ENCODE measurements at places on chromosomes 16 and 17.

- DNase-seq = no peak
These were observed 23.0 kb downstream of the C17orf100 start for GRCh38 chr17:6674586-6674985.

DNA sequence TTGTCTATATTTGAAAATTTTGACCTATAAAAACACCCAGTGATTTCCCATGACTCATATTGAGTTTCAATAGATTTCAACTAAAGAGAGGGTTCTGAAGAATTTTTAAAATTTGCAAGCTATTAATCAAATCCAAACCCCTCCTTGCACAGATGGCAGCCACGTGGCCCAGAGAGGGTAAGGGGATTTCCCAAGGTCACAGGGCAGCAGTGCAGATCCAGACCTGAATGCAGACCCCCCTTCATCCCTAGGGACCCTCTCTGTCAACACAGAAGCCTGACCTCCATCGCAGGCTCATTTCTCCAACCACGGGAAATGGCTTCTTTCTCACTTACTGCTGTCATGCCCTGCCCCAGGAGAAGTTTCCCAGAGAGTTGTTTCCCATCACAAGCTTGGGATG, 24.7 kb upstream of the CES5A start:
- no peak for DNase-seq

DNA sequence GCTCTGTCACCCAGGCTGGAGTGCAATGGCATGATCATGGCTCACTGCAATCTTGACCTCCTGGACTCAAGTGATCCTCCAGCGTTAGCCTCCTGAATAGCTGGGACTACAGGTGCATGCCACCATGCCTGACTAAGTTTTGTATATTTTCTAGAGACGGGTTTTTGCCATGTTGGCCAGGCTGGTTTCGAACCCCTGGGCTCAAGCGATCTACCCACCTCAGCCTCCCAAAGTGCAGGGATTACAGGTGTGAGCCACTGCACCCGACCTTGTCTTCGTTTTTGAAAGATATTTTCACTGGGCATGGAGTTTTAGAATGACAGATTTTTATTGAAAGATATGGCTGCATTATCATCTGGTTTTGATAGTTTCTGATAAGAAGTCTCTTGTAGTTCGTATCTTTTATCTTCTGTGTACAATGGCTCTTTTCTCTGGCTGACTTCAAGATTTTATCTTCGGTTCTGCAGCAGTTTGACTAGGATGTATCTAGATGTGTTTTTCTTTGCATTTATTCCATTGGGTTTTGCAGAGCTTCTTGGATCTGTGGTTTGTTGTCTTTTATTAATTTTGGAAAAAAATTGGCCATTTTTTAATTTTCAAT, 14.6 kb downstream of the ADGRG5 start:
- no peak for DNase-seq

DNA sequence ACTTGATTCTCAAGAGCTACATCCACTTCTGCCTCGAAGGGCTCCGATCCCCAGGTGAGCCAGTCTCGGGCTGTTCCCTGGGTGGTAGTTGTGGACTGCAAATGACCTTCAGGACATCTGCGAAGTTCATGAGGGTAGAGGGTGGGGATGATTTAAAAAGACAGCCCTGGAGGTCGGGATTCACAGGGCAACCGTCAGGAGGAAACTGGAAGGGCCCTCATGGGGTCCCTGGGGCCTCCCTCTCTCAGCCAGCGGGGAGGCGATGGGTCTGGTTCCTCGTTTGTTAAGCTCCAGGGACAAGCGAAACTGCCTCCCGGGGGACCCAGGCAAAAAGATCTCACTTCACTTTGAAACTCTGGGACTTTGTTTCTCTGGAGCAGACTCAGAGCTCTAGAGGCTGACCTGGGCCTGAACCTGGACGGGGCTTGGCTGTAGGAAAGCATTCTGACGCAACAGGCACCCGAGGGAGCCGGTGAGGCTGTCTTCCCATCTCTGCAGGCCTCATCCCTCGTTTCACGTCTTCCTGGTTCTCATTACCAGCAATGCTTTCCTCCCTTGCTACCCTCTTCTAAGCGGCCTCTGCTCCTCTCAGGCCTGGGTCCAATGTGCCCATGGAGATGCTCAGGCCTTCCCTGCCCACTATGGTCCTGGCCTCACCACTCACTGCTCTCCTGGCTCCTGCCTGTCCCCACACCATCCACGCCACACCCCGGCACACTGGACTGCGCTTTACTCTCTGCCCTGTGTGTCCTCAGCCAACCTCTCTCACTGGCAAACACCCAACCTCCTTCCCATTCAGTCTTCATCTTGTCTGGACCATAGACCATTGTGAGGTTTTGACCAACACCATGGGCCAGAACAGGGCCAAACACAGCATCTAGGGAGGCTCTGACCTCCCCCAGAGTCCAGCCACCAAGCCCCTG, 214.2 kb upstream of the TNRC6C start:
- DNase-seq = no peak

DNA sequence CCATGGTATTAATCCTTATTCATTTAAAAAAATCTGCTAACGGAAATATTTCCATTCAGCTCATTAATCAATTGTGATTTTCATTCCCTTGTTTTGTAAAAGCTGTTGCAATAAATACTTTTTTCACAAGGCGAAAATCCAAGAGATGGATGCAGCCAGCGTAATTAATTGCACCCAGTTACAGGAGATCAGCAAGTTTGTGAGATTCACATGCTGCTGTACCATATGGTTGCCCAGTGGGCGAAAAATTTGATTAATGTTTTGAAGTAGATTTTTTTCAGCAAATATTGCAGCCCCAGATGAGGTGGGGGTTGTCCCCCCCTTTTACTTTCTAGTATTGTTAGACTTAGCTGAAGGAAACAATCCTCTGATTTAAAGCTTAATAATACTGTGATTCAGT, 186.6 kb downstream of the WWOX start:
- DNase-seq = no peak

- no peak for DNase-seq
These were observed 6.0 kb downstream of the SCN4A start for GRCh38 chr17:63966646-63967264.

Measured in EH (cell line).